ENCODE measurements at places on chromosomes 11 and 22.
A peak's percentile ranks its signal among the peaks of the same experiment; 100 is the strongest.

DNA sequence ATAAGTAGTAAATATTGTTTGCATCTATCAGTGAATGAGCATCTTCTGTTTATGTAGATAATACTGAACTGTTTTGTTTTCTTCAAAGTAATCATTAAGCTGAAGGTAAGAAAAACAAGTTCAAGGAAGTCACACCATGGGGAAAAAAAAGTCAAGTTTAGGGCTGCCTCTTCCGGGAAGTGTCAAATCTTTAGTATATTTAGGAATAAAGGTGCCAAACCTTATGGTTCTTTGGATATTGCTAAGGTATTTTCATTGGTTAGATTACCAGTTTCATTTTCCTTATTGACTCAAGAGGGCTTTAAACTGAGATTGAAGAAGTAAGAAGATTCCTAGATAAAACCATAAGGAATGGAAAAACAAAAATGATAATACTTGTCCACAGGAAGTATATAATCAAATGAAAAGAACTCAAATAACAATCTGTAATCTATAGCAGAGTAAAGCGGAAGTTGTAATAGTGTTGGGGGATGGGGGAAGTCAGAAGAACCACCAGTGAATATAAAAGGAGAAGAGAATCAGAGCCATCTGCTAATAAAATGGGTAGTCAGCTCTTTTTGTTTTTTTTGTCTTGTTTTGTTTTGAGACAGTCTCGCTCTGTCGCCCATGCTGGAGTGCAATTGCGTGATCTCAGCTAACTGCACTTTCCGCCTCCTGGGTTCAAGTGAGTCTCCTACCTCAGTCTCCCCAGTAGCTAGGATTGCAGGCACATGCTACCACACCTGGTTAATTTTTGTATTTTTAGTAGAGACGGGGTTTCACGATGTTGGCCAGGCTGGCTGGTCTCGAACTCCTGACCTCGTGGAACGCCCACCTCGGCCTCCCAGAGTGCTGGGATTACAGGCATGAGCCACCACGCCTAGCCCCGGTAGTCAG is 2.3 kb downstream of the ATM start:
- no peak for DNase-seq

DNA sequence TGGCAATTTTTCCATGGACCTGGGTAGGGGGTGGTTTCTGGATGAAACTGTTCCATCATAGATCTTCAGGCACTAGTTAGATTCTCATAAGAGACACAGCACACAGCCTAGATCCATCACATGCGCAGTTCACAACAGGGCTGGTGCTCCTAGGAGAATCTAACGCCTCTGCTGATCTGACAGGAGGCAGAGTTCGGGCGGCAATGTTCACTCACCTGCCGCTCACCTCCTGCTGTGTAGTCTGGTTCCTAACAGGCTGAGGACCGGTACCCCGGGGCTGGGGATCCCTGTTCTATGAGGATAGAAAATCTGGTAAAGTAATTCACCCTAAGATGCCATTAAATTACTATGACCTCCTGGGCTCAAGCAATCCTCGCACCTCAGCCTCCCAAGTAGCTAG is 318.0 kb downstream of the KIRREL3 start:
- no peak for DNase-seq

DNA sequence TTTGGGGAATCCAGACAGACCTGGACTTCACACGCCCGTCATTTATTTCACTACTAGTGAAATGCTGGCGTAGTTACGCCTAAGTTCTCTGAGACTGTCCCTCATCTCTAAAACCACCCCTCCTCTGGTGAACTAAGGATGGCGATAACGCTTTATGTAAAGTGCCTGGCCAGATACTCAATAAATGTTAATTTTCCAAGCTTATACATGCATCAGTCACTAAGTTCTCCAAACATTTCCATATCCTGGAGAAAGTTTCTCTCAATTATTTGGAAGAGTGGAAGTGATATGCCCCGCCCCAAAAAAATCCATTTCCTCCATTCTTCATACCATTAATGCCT is 1.1 kb upstream of the FBXO3 start:
- DNase-seq, result no peak

DNA sequence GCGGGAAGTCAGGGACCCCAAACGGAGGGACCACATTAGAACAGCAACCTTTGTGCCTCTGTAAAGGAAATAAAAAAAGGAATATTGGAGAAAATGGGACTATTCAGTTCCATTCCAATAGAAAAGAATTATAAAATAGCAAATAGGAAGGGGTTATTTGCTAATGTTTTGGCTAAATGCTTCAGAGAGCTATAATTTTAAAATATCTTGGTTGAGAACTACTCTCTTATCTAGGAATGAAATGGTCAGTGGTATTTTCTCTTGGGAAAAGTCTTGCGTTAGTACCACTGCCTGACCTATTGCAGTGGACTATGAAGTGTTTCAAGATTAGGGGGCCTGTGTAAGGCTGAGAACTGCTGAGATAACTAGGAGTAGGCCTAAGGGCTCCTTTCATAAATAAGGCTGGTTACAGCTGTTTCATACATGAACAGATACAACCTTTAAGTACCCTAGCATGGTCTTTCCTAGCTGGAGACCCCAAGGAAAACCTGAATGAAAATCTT is 6.9 kb upstream of the WEE1 start:
- peak; percentile 49 for DNase-seq

DNA sequence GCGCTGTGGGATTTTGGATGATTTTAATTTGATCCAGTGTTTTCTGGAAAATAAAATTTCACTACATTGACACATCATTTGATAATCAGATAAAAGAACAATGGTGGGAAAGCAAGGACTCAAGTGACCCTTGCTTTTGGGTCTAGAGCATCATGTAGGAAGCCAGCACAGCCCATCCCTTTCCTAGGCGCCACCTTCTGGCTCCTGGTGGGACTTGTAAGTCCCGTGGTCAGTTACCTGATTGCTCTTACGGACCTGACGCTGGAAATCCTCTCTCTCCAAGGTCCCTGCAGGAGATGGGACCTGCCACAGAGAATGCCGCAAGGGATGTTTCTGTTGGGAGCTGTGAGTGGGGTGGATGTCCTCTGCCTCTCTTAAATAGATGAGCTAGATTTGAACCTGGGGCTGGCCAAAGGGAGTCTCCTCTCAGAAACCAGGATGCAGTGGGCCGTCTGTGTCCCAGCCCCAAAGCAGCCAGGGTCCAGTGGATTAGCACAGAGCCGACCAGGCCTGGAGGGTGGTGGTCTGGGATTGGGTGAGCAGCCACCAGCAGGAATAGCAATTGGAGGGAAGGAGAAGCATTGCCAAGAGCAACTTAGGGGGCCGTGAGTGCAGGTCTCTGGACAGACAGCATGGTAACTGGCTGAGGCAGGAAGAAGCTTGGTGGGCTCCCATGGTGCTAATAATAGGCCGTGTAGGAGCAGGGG is 21.7 kb downstream of the TIMP3 start:
- no peak for DNase-seq

- no peak for DNase-seq
Observed at GRCh38 chr11:17691550-17691949, 27.8 kb upstream of the MYOD1 start.

- DNase-seq, result no peak
Observed at GRCh38 chr11:118660681-118661424, 18.6 kb downstream of the TREH start.

DNA sequence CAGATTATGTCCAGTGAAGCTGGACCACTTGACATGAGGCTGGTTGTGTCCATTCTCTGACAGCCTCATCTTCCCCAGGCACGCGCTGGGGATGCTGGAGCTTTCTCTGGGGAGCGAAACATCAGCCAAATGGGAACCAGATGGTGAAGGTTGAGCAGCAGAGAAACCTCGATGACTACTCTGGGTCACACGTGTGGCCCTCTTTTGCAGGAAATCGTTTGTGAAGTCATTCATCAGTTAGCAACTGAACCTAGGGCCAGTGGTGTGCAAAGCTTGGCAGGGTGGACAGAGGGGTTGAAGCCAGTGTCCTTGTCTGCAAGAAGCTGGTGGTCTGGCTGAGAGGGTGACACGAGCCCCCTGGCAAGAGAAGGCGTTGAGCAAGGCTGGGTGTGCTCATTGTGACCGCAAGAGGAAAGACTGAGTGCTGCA is 109.8 kb downstream of the ZBTB16 start:
- no peak for DNase-seq

- DNase-seq, result no peak
Observed at GRCh38 chr22:26485806-26486390, 2.2 kb downstream of the SRRD start.

DNA sequence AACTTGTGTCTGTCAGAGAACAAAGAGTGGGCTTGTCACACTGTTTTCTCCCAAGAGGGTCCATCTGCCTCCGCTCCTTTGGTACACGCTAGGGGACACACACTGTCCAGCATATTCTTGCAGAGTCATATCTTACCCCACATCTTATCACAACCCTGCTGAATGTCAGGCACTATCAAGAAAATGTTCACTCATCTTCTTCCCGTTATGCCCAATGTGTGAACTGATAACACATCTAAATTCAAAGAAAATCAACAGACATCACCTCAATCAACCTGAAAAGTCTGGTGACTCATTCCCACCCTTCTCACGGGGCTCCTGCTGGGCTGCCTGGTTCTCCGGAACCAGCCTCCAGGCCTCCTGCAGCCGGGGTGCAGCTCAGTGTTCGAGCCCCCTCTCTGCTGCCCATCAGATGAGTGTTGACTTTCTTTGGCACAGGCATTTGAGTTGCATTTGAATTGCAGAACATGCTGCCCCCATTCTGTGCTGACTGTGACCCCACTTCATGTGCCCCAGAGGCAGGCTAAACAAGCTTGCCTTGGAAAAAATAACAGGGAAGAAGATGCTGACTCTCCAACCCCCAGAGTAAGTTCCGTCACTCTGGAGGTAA is 19.4 kb downstream of the GRAP2 start:
- DNase-seq, result no peak

DNA sequence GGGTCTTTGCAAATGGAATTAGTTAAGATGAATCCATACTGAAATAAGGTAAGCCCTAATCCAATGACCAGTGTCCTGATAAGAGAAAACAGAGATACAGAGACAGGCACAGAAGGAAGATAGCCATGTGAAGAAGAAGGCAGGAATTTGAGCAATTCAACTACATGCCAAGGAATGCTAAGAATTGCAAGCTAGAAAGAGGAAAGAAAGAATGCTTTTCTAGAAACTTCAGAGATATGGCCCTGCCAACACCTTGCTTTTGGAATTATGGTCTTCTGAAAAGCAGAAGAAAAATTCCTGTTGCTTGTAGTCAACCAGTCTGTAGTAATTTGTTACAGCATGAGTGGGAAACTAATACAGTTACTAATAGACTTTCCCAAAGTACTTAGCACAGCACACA is 111.3 kb downstream of the SLC17A6 start:
- no peak for DNase-seq

DNA sequence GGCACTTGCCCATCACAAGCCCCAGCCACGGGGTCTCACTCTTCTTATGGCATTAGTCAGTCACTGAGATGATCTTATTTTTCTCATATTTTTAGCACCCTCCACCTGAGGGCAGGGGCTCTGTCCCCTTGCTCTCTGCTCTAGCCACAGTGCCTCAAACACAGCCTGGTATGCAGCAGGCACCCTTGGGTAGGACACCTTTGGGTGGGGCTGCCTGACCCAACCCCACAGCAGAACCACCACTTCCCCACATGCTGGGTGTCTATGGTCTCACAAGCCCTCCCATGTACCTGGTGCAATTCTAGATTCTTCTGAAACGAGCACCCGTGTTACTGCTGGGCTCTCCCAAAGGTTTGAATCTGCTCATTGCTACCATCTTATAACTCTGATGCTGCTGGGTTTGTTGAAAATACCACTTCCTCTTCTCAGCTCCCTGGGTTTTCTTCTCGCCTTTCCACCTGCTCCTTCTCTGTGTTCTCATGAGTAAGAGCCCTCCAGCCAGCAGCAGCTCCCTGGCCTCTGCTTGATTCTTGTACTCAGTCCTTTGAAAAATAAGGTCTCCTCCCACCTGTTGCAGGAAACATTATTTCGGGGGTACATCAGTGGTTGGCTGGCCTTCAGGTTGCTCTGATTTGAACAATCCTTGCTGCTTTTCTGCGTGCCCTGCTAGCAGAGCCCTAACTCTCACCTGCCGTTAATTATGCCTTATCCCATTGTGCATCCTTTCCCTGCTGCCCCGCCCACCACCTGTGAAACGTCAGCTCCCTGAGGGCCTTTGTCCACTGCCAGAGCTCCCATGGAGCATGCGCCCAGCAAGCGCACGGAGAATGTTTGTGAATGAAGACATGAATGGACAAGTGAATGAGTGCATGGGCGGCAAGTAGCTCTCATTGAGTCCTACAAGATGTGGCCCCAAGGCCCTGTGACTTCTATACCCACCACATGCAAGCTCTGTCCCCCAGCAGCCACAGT is 1181.6 kb downstream of the TBC1D22A start:
- no peak for DNase-seq

- DNase-seq, result no peak
Observed at GRCh38 chr22:37484480-37485394, 1.4 kb downstream of the MFNG start.

DNA sequence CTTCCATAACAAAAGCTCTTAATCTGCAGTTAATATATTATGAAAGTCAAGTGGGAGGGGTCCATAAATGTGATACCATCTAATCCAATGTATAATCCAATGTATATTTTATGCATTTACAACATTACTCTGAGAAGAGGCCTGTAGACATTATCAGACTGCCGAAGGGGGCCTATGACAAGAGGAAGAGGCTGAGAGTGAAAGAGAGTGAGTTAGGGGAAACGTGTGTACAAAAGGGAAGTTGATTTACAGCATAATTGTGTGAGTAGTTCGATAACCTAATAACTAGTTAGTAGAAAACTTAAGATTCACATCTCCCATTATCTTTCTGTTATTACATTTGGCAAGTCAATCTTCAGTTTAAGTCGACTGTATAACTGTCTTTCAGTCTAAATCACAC is 86.6 kb downstream of the DDX10 start:
- DNase-seq, result no peak

DNA sequence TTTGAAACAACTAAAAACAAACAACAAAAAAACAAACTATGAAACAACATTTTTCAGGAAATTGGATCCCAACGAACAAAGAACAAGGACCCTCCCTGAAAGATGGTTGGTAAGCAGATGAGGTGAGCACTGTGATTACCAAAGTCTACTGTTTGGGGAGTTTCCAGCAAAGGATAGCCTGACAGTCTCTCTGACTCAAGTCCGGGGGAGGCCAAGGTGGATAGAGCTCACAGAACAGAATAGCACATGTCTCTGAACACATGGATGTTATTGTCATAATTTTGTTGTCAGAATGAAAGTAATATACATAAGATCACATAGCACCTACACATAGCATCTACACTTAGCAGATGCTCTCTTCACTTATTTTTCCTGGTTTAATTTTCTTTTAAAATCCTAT is 501.3 kb upstream of the TENM4 start:
- no peak for DNase-seq

DNA sequence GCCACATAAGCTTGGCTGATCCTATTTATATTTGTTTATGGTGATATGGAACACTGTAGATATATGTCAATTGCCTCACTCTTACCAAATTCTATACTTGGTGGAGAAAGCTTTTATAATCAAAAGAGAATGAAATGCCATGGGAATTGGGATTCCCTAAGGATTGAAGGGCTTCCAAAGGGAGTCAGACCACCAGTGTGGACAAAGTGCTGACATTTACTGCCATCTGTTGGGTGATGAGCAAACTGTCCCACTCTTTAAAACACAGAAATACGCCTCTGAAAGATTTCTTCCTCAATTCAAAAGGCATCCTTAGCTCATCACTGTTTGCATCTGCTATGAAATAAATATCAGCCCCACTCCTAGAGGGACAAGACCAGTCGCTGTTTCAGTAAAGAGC is 7.1 kb downstream of the SLC1A2 start:
- no peak for DNase-seq

GRCh38 chr11:64156235-64157011 is 9.5 kb downstream of the MACROD1 start:
- no peak for DNase-seq
